ENCODE measurements at places on chromosomes 5 and 9.

- DNase-seq: no peak
These were observed 8.1 kb downstream of the SLC12A7 start for GRCh38 chr5:1103505-1104326.

DNA sequence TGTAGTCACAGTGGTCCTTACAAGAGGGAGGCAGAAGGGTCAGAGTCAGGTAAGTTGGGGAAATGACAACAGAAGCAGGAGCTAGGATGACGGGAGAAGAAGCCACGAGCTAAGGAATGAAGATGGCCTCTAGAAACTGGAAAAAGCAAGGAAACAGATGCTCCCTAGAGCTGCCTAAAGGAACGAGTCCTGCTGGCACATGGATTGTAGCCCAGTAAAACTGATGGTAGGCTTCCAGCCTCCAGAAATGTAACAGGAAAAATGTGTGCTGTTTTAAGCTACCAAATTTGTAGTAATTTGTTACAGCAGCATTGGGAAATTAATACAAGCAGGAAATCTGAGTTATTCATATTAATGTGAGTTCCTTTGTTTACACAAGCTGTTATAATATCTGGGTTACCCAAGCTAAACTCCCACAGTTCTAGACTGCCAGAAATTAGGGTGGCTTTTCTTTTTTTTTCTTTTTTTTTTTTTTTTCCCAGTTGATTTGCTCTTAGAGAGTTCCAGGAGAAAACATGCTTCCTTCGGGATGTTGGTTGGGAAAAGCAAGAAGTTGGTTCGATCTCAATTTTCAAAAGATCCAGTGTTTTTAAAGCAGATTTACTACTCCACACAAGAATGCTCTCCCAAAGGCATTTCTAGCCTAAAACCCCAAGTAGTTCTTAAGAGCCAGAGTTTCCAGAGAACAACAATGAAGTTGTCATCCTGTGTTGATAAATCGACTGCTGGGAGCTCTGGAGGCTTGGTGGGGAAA lies 400.0 kb upstream of the SLC24A2 start:
- DNase-seq: no peak

DNA sequence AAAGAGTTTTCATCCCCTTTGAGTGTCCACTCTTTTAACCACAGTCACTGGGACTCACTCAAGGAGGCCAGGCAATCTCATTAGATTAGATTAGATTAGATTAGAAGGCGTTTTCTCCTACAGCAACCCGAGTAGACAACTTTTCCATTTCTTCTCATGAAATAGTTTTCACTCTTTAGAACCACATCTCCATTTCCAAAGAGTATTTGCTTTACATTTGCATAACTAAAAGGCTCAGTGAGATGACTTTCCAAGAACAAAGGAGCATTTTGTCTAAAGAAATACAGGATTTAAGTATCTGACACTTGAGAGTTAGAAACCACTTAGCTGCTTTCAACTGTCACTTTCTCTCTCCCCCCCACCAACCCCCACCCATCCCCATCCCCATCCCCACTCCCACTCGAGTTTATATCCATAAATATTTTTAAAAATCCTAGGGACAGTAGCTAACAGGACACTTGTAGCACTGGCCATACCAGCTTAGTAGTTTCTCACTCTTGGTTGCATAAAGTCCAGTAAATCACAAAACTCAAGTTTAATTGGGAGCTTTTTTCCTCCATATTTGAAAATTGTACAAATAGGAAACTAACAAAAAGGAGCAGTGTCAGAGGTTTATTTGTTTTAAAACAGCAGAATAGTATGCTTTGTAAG lies 2202.9 kb upstream of the WWC1 start:
- no peak for DNase-seq

DNA sequence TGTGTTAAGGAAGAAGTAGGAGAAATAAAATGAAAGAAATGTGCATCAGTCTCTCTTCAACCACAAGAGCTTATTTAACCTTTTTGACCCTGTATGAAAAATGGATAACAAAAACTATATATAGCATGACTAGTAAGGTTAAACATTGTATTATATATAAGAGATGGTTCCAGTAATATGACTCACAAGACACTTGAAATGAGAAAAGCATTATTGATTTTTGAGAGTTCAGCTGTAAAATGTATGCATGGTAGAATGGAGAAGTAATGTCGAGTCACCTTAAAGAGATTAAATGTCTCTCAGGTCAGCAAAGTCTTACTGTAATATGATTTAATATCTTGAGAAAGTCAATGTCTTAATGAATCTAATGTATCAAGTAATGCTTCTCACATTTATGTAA lies 860.9 kb downstream of the TAF11L14 start:
- DNase-seq: no peak

DNA sequence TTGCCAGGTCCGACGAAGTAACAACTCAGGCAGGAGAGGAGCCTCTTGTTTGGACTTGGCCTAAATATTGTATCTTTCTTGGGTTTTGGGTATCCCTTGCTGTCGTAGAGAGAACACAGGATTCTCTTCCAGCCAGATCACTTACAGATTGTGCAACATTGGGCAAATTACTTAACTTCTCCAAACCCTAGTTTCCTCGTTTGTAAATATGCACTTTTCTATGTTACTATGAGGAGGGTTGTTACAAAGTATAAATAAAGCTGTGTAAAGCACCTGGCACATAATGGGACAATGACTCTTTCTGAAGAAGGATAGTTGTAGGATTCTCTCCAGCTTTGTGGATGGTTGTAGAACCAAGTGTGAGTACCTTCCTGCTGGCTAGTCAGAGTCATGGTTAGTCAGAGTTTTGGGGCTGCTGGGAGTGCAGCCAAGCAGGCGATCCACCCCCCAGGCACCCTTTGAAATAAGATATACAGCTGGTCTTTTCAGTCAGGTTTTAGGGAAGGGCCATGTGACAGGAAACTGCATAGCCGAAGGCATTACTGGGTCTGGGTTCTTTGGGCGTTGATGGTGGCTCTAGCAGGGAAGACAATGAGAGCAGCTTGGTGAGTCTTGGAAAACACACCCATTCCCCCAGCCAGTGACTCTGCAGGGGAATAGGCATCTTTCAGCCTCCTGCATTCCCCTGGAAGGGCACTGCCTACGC lies 49.9 kb upstream of the GDNF start:
- DNase-seq: peak; percentile 77

- peak; percentile 78 for DNase-seq
These were observed 79.8 kb downstream of the RICTOR start for GRCh38 chr5:38994324-38994927.

DNA sequence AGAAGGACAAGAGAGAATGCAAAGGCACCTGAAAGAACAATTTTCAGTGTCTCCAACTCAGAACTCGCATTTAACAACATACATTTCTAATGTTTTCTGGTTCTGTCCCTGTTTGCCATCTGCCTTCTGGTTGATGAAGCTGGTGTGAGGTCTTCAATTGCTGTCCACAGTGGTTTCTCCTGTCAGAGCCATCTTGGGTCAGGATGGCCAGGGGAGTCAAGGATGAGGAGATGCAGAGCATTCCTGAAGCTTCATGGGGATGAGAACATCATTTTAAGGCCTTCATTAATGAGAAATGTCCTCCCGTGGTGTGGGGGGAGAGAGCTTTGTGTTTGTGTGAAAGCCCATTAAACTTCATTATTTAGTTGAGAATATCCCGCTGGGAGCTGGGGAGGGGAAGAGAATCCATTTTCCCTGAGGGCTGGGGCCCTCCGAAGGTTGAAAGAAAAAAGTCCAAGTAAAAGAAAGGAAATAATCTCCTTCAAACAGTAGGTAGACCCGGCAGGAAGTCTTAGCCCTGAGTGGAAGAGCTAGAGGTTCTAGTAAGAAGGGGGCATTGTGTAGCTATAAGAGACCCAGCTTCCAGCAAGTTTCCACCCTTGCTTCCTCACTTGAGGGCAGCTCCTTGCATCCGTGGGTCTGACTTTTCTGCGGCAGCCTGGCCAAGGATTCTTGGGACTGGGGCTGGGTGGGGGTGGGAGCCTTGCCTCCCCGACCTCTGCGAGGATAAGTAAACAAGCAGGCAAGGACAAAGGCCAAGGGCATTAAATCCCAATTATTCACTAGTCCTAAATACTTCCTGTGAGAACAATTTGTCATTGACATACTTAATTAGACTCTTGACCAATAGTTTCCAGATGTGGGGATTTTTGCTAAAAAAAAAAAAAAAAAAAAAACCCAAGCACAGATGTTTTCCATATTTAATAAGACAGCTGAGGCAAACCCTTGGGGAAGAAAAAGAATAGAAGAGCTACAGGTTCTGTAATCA lies 119.2 kb downstream of the MSX2 start:
- peak; percentile 28 for DNase-seq

GRCh38 chr5:113118765-113119164 lies 142.2 kb downstream of the DCP2 start:
- DNase-seq: no peak

DNA sequence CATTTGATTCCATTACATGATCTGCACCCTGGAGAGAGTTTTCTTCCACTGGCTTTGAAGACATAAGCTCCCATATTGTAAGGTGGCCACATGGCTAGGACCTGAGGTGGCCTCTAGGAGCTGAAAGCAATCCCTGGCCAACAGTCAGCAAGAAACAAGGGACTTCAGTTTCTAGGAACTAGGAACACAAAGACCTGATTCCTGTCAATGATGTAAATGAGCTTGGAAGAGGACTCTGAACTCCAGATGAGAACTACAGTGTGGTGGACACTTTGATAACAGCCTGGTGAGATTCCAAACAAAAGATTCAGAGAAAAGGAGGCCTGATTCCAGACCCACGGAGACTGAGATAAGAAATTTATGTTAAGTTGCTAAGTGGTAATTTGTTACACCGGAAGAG lies 129.0 kb downstream of the MCTP1 start:
- no peak for DNase-seq

GRCh38 chr5:3601911-3602782 lies 6.5 kb downstream of the IRX1 start:
- peak; percentile 54 for DNase-seq

- no peak for DNase-seq
These were observed 70.7 kb downstream of the GCNT1 start for GRCh38 chr9:76529653-76530052.

DNA sequence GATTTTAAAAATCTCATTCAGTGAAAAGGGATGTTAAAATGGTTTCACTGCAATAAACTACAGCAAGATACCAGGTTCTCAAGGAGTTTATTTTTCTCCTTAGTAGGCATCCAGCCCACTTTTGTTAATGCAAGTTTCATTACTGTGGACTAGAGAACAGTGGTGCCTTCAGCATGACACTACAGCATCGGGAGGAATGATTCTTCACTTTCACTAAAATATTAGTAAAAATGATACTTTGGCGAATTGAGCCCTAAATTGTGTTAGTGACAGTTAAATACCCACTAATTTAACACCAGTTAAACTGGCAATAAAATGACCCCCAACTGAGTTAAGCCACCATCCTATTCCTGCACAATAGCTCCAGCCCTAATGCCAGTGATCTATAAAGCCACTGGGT lies 152.2 kb upstream of the MPDZ start:
- no peak for DNase-seq

GRCh38 chr5:35146406-35146805 lies 83.9 kb downstream of the PRLR start:
- DNase-seq: peak; percentile 22

GRCh38 chr9:137070906-137071275 lies 534 bp upstream of the SAPCD2 start:
- DNase-seq: no peak

- no peak for DNase-seq
These were observed 125.6 kb downstream of the DAB2IP start for GRCh38 chr9:121776739-121777637.

DNA sequence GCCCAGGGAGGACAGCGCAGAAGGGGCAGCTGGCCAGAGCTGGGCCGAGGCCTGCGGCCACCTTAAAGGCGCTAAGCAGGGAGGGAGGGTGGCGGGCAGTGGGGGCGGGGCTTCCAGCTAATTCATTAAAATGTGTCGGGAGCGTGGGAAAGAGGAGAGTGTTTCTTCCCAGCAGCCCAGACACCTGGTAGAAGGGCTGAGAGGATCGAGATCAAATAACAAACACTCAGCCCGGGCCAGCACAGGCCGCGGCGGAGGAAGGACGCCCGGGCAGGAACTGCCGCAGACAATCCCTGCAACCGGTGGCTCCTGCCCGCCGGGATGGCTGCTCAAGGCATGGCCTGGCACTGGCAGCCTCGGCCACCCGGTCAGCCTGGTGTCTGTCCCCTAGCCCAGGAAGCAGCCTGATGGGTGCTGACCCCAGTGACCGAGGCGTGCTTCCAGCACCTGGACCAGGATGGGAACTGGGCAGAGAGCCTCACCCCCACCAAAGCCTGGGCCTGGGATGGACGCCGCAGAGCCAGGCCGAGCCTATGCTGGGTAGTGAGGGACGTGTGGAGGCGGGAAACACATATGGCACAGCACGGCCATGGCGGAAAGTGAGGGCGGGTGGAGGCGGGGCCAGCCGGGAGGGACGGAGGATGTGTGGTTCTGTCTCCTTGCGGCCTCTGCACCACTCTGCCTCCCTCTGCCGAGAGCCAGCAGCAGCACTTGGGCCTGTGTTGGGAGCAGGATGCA lies 3.2 kb upstream of the NRARP start:
- peak; percentile 28 for DNase-seq

DNA sequence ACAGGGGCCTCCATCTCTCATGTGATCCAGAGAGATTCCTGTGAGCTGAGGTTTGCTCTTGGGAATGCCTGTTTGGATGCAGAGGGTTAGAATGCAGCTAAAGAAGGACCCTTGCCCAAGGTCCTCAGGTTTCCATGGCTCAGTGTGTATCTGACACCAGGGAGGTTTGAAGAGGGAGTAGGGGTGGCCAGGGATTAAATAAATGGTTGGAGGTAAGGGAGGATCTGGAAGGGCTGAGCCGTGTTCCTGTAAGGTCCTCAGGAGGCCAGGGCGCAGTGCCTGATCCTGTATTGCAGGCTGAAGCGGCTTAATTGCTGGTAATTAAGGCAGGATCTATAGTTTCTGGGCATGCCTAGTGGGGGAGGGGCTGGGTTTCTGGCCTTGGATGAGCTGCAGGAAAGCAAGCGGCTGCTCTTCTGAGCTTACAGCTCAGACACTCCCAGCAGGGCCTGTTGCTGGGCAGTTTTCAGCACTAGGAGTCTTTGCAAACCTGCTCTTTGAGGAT lies 41.5 kb upstream of the MAP1B start:
- DNase-seq: peak; percentile 41

DNA sequence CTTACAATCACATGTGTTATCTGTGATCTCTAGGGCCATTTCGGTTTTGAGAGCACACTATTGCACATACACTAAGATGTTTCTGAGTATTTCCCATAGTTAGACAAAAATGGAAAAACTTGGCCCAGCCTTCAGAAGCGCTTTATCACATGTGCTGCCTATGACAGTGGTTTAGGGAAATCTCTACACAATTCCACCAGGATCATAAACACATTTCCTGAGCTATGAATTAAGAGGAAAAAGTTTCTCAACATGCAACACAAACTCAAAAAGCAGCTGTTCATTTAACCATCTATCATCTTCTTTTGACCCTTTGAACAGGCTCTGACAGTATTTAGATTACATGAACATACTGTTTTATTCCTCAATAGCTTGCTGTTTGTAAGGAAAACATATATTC lies 15.1 kb downstream of the FGF1 start:
- DNase-seq: no peak

DNA sequence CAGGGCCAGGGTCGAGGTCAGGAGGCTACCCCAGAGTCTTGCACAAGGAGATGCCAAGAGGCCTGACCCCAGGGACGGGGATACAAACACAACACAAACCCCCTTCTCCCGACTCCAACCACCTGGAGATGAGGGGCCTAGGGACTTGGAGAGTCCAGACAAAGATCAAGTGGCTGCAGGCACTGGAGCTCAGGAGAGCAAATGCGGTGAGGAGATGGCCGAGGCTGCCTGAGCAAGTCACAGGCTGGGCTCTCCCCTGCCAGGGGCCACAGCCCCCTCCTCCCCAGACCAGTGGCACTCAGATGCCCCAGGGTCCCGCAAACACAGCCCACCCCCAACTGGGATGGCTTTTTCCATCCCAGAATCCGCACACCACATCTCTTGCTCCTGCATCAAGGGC lies 15.8 kb downstream of the SH3GLB2 start:
- DNase-seq: no peak

GRCh38 chr9:109192732-109193361 lies 25.8 kb upstream of the FRRS1L start:
- no peak for DNase-seq

Measured in fibroblast of skin of scalp (primary cell).